T-helper 9 cell (primary cell): ENCODE measurements at places on chromosomes 11 and 22.

DNA sequence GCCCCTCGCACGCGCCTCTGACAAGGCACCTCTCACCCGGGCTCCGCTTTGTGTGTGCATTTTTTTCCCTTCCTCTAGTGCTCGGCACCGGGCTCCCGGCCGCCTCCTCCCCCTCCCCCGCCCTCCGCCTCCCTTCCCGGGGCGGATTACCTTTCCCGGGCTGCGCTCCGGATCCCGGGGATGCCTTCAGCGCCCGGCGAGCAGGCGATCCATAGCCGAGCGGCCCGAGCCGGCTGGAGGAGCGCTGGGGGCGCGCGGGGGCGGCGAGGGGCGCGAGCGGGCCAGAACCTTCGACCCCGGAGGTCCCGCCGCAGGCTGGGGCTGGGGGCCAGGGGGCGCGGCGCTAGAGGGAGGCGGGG is 282 bp downstream of the MPPED2 start:
- DNase-seq: no peak

- DNase-seq: no peak
These were observed 44.9 kb downstream of the MCM5 start for GRCh38 chr22:35444685-35445399.

- no peak for DNase-seq
These were observed 119.5 kb upstream of the GRIA4 start for GRCh38 chr11:105490333-105490732.

GRCh38 chr11:41118521-41118920 is 340.9 kb downstream of the LRRC4C start:
- DNase-seq: no peak

DNA sequence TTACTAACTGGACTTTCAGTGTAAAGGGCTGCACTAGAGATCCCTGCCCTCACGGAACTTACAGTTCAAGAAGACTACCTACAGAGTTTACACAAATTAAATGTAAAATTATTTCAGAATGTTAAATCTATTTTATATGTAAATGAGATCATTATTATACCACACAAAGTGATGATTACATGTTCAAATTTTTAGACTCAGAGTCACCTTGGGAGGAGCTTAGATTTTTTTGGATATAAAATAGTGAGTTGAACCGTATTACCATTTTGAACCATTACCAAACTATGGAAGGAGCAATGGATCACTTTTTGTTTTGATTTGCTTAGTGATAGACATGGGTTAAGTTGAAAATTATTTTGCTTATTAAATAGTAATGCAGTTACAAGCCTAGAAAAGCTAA is 1.6 kb downstream of the IPO7 start:
- DNase-seq: no peak

DNA sequence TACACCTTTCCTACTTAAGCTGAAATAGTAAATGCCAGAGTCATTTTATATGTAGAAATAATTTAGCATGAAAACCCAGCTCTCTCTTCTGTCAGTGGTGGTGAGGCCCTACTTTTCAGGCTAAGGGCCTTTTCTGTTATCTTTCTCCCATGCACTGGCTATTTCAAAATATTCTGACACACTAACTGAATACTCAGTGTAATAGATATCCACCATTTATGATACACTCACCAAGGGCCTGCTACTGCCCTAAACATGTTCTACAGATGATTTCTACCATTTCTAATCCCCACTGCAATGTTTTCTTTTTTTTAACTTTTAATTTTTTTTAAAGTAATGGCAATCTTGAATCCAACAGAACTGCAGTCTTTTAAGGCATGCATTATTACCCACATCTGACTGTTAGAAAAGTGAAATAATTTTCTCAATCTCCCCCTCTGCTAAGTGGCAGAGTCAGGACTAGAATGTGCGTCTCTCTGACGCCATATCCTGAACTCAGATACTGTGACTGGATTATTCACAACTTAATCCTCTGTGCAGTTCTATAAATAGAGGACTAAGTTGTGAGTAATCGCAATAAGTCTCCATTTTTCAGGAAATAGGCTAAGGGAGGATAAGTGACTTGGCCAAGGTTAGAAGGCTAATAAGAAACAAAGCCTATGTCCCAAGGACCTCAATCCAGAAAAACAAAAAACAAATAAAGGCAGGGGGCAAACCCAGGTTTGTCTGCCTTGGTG is 44.0 kb downstream of the GRAMD1B start:
- no peak for DNase-seq

- no peak for DNase-seq
These were observed 7.8 kb downstream of the MS4A12 start for GRCh38 chr11:60500276-60500910.

GRCh38 chr11:86043765-86044503 is 24.9 kb downstream of the PICALM start:
- no peak for DNase-seq

GRCh38 chr11:112613051-112613972 is 347.9 kb upstream of the NCAM1 start:
- DNase-seq: no peak
